ENCODE measurements at places on chromosomes 13 and 19.
A peak's percentile ranks its signal among the peaks of the same experiment; 100 is the strongest.

DNA sequence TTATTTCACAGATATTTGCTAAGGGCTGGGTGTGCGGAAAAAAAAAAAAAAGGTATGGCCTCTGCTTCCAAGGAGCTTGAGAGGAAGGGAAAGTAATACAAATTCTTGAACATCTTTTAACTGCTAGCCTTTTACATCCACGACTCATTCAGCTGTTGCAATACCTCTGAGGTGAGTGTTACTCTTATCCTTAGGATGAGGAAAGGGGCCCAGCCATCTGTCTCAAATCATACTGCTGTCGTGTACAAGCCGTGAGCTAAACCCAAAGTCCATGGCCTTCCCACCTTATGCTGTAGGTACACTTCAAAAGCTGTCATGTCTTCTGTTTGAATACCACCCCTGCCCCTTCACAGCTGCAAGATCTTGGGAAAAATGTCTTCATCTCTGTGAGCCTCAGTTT is 146.8 kb downstream of the KCNRG start:
- DNase-seq = no peak

- DNase-seq = no peak
Measured at GRCh38 chr13:112605531-112605990, 17.6 kb upstream of the TUBGCP3 start.

DNA sequence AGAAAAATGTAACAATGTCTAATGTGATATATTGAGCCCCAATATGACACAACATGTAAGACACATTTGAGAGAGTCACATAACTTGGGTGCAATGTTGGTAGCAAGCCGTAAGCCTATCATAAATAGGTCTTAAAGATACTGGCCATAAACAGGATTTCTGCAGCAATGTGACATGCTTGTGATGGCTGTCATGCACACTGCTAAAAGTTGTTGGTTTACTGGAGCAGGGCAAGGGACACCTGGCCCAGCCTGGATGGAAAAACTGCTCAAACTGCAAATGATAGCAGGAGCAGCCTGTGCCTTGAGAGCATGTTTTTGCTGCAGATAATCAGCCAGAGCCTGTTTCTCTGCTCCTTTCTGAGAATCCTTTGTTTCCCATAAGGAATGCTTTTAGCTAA is 136.7 kb upstream of the ZNF91 start:
- no peak for DNase-seq

GRCh38 chr13:50580684-50581305 is 262.7 kb downstream of the DLEU7 start:
- no peak for DNase-seq

GRCh38 chr19:11578258-11579142 is 1.1 kb upstream of the ACP5 start:
- no peak for DNase-seq

GRCh38 chr13:57352114-57352513 is 185.1 kb downstream of the PRR20E start:
- no peak for DNase-seq

- DNase-seq = no peak
Measured at GRCh38 chr19:3114018-3114726, 20.0 kb downstream of the GNA11 start.

DNA sequence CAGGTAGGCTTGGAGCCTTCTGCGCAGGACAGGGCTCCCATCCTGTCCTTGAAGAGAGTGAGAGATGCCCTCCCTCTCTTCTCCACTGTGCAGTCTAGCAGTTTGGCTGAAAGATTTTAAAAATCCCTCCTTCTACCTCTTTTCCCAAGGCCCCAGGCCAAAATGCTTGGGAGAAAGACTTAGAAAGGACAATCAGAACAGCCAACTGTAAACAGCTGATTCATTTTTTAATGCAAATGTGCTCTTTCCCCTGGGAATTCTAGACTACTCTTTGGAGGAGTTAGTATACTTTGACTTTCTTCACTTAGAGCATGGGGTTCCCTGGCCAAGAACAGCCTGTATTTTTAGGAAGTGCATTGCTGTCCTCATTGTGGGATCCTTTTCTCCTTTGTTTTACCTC is 398.9 kb downstream of the GPC6 start:
- DNase-seq = no peak

DNA sequence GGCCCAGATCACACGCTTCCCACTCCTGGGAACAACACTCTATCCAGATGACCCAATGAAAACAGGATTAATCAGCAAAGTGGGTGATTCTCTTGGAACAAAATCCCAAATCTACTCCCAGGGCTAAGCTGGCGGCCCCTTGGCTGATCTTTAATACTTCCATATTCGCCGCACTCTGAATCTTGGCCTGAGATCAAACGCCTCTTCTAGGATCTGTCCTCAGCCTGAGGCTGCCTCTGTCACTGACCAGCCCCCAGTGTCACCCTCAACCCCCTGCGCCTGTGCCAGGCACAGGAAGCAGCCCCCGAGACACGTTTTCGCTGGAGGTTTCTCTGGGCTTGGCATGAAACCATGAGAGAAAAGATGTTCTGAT is 2.4 kb upstream of the CTXN1 start:
- DNase-seq = no peak

GRCh38 chr13:97440598-97441170 is 6.7 kb downstream of the RAP2A start:
- no peak for DNase-seq

GRCh38 chr13:110392510-110393240 is 85.6 kb downstream of the COL4A2 start:
- DNase-seq = no peak

- no peak for DNase-seq
Measured at GRCh38 chr13:46629811-46630413, 76.9 kb downstream of the LRCH1 start.

DNA sequence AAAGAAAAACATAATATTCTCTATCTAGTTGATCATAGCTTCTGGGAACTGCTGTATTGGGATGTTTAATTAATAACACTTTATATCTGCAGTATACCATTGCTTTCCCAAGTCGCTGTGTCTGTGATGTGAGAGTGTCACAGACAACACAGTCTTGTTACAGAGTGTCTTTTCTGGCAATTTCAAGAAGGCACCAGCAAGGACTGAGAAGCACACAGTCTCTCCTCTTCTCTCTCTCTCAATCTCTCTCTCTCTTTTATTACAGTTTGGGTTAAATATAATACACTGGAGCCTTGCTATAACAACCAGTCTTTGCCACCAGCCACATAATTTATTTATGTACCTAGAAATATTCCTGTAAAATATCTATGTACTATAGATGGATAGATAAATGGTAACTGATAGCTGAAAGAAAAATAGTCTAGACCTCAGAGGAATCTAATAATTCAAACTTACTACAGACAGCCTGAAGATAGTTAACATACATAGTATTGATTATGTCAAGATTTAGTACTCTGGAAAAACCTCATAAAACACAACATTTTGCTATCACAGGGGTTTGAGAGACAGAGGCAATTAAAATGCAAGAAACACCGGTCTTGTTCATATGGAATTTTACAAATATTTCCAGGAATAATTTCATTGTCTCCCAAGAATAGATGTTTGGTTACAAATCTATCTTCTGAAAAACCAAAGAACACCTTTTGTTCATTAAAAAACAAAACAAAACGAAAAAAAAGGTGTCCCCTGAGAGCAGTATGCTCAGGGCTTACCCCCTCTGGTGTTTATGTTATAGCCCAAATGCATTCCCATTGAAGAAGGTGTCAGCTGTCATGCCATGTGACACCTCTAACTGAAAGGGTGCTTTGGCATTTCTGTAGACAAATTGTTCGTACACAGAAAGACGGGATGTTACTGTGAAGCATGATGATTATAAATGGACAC is 507.8 kb downstream of the TBC1D4 start:
- no peak for DNase-seq

DNA sequence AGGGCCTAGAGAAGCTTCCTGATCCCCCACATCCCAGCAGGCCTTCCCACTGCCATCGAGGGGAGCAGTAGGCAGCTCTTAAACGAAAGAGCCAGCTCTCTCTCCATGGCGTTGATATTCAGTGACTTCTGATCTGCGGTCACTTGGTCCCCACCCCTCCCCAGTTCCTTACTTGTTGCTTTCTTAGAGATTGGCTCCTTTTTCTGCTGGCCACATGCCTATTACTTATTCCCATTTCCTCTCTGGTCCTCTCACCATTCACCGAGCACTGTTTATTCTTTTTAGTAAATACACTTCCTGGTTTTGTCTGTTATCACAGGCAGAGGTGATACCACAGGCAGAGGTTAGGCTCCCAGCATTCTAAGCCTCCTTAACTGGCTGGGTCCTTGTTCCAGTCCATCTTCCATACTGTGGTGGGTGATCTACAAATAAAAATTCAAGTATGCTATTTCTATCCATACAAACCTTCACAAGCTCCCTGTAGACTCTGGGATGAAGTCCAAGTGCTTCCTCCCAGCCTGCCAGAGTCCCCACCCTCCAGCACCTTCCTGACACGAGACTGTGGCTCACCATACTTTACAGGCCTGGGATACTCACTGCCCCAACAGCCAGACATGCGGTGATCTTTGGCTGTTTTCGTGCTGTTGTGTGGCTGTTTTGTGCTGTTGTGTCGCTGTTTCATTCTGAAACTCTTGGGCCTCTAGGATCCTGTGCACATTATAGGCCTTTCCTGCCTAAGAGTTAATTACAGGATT is 315.9 kb downstream of the ATP8A2 start:
- DNase-seq = no peak

DNA sequence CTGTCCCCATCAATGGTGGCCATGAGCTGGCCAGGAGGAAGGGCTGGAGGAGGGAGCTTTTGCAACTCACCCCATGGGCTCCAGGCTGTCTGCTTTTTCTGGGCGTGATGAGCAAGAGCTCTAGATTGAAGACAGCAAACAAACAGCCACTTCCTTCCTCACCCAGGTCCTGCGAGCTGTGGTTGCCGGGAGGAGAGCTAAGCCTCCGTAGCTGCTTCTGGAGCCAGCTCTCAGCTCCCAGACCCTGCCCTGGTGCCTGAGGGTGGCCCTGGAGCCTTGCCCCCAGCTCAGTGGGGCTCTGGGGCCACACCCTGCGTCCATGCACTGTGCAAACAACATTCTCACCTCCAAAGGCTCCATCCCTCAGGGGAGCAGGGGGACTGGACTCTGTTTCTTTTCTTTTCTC is 6.2 kb downstream of the MYO1F start:
- no peak for DNase-seq

GRCh38 chr13:47005756-47006414 is 109.0 kb upstream of the HTR2A start:
- no peak for DNase-seq

GRCh38 chr13:98112456-98112855 is 30.4 kb upstream of the FARP1 start:
- no peak for DNase-seq

DNA sequence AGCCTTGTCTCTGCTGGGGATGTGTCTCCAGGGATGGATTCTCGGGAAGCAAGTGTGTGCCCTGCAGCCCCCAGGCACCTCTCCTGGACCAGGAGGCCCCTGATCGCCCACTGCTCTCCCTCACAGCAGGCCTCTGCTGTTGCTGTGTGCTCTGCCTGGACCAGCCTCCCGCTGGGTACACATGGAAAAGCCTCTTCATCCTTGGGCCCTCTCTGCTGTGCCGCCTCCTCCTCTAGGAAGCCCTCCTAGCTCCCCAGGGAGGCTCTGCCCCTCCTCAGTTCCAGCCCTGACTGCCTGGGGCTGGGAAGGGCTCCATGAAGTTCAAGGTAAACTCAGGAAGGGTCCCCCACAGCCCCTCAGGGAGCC is 12.0 kb downstream of the NDUFA11 start:
- no peak for DNase-seq

DNA sequence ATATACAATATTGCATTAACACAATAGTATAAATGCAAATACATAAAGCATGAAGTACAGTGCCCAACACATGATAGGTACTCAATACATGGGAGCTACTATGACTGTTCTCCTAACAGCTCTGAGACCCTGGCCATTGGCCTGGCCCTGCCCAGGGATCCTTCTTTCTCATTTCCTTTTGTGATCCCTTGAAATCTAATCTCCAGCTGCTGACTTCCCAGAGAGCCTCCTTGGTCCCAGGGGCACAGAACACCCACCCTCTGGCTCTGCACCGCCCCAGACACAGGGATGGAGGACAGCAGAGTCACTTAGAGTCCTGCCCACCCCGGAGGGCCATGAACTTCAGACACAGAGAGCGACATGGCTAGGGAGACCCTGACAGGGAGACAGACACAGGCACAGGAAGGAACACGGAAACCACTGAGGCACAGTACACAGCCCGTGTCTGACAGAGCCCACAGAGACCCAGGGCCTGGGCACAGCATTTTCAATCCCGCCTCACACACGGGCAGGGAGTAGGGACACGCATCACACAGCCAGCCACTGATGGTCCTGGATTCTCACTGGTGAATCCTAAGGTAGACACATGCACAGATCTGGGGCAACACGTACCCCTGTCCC is 4.2 kb upstream of the SYCN start:
- no peak for DNase-seq

GRCh38 chr19:6987850-6988249 is 33.4 kb downstream of the MBD3L2B start:
- DNase-seq = no peak

- DNase-seq = no peak
Measured at GRCh38 chr19:43569657-43570056, 5.7 kb downstream of the XRCC1 start.

DNA sequence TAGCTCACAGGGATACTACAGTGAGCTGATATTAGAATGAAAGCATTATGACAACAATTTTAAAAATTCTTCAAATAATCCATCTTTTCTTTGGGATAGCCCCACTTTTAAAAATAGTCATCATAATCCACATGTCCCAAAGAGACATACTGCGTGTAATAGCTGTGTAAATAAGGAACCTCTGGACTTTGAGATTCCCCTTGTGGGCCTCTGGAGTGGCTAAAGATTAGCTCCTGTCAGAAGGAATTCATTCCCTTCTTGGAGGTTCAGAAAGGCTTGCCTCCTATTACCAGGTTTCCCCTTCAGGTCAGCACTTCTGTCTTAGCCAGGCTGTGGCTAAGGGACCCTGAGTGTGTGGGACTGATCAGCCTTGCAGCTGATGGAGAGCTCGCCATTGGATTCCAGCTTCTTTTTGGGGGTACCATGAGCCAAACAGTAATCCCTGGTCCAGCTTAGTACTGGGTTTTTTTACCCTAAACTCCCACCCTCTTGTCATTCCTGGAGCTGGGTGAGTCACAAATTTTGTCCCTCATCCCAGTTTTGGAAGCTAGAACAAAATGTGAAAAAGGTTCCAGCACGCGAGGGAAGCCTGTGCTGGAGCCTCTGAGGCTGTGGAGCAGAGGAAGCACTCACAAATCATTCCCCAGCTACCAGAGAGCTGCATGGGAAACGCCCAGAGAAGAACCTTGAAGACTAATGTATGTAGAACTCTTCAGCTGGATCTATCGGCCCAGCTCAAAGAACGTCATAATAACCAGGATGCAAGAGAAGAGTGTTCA is 96.7 kb downstream of the RNASEH2B start:
- no peak for DNase-seq

GRCh38 chr19:37655689-37656371 is 565 bp upstream of the ZFP30 start:
- DNase-seq = peak; percentile 29

DNA sequence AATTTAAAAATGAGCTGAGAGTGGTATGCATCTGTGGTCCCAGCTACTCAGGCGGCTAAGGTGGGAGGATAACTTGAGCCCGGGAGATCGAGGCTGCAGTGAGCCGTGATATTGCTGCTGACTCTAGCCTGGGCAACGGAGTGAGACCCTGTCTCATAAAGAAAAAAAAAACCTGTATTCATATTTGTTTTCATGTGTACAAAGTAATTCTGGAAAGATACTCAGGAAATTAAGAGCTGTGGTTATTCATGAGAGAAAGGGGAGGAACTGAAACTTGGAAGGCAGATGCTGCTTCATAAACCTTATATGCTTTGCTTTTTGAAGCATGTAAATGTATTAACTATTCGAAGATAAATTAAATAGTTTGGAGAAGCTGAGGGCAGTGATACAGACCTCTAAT is 8.8 kb upstream of the RLN3 start:
- DNase-seq = no peak

GRCh38 chr13:40813667-40814454 is 24.4 kb downstream of the SLC25A15 start:
- no peak for DNase-seq

Data from epithelial cell of prostate (primary cell).